ENCODE measurements at places on chromosomes 16 and 17.

DNA sequence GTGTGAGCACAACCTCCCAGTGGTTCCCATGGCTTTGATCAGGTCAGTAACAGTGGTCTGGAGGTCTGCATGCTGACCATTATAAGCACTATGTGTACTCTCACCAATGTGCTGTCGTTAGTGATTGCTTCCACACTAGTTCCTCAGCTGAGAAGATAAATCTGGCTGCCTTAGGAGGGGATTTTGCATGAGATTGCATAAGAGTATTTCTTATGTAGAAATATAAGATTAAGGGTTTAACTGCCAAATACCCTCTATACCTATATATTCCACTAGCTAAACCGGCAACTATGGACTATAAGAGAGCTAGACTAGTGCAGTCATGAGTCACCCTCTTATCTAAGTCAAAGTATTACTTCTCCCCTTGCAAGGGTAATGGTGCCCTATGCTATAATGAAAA is 580.2 kb downstream of the CDH11 start:
- DNase-seq: peak; percentile 39

- DNase-seq: no peak
Measured at GRCh38 chr17:42845918-42846593, 1.7 kb downstream of the AOC2 start.

- no peak for DNase-seq
Measured at GRCh38 chr16:51592535-51593300, 441.6 kb upstream of the SALL1 start.

GRCh38 chr17:13776027-13776551 is 174.4 kb upstream of the HS3ST3A1 start:
- DNase-seq: no peak

GRCh38 chr16:85084841-85085510 is 27.3 kb downstream of the CIBAR2 start:
- no peak for DNase-seq

GRCh38 chr16:89139907-89140361 is 31.6 kb upstream of the CDH15 start:
- DNase-seq: no peak

DNA sequence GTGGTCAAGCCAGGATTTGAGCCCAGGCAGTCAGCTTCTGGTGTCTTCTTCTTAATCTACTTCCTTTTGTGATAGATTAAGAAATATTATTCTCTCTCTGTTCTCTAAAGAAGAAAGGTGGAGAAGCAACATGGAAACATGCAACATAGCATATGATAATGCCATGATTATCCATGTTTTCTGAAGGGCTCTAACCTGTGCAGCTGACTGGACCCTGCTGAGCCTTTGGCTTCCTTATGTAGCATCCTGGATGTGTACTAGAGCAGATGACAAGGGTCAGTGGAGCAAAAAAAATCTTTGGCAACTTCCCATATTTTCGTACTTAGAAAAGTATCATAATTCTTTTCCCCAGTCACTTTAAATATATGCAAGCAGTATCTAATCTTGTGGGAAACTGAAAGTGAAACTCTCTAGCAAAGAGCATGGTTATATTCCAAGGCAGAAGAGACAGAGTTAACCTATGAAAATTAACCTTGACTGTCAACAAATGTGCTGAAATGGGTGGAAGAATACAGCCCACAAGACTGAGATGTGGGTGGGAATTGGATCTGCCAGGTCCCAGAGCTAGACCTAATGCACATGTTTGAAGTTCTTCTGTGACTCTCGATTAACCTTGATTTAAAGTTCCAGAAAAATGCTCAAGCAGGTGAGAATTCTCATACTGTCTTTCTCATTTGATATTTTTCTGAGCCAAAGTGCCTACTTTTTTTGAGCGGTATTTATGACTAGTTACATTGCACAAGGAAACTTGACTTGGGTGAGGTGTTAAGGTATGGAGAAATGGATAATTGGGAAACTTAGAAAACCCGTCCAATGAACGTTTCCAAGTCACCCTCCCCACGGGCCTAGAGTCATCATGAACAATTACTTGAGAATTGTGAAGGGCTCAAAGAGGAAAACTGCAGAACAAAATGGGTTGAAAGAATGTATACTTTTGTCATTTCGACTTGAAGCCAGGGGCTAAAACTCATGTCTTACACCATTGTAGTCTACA is 248.6 kb downstream of the FTO start:
- DNase-seq: no peak

GRCh38 chr17:61718022-61718421 is 127.0 kb upstream of the NACA2 start:
- DNase-seq: no peak

- no peak for DNase-seq
Measured at GRCh38 chr17:59707971-59708430, 547 bp downstream of the VMP1 start.

GRCh38 chr16:14015948-14016347 is 55.2 kb upstream of the MRTFB start:
- DNase-seq: no peak

- no peak for DNase-seq
Measured at GRCh38 chr16:12257926-12258561, 281.5 kb downstream of the SNX29 start.

DNA sequence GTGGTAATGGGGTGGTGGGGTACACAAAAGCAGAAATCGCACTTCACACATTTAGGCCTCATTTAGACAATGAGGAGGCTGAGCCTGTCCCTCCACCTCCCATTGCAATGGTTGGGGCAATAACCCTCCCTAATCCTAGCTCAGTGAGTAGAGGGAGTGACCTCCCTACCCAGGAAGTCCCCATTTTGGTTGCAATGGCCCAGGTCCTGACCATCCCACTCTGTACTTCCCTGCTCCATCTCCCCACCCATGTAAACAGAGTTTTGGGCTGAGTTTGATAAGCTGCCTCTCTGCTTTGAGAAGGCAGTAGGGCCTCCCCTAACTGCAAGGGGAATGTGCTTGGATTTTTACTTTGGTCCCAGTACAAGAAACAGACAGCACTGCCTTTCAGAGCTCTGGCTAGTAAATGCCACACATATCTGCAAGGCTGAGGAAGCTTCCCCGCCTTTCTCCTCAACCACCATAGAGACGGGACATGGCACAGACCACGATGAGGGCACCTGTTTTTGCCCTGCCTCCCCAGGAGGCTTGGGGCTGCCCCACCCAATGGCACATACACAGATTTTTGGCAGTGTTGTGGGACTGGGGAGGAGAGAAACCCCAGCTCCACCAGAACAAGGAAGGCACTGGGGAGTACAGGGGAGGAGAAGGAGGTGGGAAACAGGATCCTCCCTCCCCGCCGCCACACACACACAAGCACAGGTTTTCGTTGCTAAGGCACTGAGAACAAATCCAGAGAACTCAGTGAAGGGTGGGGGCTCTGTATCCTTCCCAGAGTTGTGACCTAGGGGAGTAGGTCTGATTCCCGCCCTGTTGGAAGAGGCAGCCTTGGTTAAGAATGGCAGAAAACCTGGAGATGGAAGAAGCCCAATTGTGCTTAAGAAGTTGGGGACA is 7.3 kb downstream of the VAT1 start:
- DNase-seq: no peak

DNA sequence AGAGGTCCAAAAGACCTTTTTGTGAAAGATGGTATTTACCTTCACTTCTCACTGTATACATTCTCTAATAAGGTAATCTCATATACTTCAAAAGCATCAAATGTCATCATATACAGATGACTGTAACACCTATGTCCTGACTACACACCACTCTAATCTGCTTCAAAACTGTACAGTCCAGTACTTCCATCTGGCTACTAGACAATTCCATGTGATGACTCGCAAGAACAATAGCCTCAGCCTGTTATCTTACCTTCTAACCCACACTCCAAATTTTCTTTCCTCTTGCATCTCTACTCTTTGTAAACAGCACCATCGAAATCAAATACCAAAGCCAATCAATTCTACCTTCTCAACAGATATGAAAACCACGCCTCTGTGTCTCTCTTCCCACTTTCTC is 24.1 kb downstream of the MYO1D start:
- DNase-seq: peak; percentile 62

DNA sequence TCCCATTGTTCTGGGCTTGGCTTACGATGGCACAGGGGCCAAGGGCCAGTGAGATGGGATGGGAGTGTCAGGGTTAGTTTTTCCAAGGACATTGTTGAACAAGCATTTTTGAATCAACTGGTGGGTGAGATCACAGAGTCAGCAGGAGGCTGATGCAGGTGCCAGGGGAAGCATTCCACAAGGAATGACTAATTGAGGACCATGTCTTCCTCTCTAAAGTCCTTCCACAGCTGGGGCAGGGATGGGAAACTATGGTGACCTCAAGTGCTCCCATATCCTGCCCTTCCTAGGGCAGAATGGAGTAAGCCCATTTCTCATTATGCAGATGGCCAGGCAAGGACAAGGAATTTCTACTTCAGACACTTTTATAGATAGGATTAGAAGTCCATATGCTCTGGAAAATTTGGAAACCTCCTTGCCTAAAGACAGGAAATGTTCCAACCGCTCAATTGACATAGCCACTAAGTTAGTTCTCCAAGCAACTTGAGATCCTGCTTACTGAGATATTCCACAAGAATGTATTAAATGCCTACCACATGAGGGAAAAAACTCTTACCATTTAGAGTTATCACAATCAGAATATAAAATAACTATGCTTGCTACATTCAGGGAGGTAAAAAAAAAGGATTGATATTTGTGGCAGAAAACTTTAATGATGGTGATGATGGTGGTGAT is 21.2 kb upstream of the ENGASE start:
- DNase-seq: peak; percentile 71

DNA sequence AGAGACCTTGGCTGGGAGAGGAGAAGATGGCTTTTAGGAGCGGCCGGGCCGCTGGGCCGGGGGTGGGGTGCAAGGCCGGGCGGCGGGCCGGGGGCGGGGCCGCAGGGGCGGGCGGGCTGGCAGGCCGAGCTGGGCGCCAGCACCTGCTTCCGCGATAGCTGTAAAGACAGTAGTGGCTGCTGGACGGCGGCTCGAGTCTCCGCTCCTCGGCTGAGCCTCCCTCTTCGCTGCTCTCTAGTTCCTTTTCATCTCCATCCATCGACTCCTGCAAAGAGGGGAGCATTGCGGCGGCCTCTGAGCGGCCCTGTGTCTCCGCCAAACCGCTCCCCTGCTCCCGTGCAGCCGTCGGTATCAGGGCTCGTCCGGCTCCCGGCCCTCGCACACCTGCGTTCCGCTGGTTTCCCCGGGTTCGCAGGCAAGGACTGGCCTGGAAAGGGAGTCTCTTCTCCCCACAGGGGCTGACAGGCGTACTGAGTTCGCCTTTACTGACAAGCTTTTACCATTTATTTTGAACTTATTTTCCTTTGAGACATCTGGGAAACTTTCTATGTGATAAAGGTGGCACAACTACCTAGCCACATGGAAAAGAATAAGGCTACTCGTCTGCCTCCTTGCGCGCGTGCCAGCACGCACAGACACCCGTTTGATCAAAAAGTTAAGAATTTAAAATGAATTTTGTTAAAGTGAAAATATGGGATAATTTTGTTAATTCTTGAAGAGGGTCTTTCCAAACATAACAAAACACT is at the start of gene C17orf75:
C17orf75 (minus strand) TSS at position 317 of the 746 bp plus-strand sequence; CDS start at position 283, 34 bp downstream.
- DNase-seq: peak; percentile 71

GRCh38 chr17:2814481-2815341 is 18.5 kb downstream of the RAP1GAP2 start:
- DNase-seq: no peak

DNA sequence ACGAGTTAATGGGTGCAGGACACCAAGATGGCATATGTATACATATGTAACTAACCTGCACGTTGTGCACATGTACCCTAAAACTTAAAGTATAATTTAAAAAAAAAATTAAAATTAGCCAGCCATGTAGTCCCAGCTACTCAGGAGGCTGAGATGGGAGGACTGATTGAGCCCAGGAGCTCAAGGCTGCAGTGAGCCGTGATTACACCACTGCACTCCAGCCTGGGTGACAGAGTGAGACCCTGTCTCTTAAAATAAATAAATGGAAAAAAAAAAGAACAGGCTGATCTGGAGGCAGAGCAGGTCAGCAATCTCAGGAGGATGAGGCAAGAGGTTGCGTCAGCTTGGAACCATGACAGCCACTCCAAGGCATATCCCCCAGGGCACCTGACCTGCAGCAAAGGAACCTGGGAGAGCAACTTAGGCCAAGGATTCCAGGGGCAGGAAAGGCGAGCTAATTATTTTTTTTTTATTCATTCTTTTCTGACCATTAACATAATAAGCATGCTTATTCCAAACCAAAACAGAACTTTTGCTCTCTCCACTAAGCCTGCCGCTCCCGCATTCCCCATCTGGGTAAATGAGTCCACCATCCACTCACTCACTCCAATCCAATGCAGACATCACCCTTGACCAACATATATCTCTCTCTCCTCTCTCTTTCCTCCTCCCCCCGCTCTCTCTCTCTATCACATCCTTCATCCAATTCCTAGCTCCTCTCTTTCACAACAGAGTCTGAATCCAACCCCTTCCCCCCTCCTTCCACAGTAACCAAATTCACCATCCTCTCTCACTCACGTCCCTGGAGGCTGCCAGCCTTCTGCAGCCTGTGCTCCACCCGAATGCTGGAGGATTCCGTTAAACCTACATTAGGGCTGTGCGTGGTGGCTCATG is 47.7 kb downstream of the TK2 start:
- peak; percentile 82 for DNase-seq

- DNase-seq: no peak
Measured at GRCh38 chr16:25726430-25727098, 34.8 kb downstream of the HS3ST4 start.

DNA sequence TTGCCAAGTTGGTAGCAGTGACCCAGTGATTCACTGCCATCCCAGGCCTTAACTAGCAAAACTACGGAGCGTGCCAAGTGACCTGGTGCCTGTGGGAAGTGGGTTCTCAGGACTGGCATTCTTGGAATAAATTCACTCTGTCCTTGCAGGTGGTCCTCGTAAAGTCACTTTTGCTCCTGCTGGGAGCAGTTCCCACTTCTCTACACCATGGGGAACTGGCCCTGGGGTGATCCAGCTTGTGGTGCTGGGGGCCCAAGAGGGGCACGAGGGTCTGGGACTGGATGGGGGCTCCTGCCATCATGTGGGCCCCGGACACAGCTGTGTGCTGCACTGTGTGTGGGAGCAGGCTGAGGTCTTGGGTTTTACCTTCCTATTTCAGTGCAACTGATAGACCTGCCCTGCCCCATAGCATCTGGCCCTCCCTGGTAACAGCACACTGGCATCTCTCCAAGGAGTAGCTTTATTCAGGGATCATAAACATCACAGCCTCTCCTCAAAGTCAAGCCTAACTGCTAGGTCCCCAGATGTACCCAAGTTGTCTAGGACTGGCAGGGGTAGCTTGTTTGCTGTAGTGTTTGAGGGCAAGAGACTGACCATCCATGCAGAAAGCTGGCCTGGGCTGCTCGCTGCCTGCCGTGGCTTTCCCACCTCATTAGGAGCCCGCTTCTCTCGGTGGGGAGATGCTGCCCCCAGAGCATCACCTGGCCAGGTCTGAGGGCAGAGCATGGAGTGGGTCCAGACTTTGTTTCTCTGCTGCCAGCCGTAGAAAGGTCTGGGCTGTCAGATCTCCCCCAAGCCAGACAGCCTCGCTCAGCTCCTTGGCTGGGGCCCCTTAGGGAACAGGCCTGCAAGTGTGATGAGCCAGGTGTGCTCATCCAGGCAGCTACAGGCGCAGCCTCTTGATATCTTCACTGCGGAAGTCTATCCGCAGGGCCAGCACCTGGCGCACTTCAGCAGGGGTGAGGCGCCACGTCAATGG is 26.0 kb downstream of the FCSK start:
- no peak for DNase-seq
